Activated gamma-delta T cell treated with Interleukin-2 at 50 U/mL for 16 hours (primary cell): ENCODE measurements at places on chromosomes 2 and 18.

GRCh38 chr2:219560037-219560892 lies 11.1 kb downstream of the OBSL1 start:
- no peak for DNase-seq

DNA sequence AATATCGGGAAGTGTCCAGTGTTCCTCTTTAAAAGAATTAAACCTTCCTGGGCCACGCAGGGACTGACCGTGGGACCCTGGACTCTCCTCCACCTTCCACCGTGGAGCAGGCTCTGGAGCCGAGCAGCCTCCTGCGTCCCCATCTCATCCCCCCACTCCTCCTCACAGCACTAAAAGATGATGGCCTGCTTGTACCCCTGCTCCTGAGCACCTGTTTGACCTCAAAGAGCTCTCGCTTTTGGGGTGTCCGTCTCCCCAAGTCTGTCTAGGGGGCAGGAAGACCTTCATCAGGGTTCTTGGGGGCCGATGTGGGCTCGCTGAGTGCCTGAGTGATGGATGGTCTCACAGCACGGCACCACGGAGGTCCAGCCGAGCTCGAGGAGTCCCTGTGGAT lies 1.2 kb upstream of the SDC1 start:
- no peak for DNase-seq

DNA sequence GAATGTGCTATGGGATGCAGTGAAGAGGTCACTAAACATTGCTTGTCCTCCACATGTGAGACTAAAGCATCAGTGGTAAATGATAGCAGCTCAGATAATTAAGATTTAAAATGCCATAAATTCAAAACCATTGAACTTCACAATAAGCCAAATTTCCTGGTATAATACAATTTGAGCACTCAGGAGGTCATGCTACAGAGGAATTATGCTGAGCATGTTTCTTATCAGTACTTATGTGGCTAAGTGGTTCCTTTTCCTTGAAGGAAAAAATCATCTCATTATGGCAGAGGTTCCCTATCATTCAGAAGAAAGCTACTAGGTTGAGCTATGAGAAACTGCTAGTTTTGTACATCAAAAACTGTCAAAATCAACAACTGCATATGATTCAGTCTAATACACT lies 156.6 kb downstream of the AGPS start:
- no peak for DNase-seq

DNA sequence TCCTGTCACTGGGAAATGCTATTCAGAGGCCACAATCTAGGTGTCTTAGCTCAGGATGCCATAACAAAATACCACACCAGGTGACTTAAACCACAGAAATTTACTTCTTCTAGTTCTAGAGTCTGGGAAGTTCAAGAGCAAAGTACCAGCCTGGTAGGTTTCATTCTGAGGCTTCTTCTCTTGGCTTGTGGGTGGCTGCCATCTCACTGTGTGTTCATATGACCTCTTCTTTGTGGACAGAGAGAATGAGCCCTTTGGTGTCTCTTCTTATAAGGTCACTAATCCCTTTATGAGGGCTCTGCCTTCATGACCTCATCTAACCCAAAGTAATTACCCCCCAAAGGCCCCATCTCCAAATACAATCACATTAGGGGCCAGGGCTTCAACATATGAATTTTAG lies 57.3 kb downstream of the RHOB start:
- no peak for DNase-seq

GRCh38 chr2:132667706-132668105 lies 2.3 kb downstream of the LYPD1 start:
- DNase-seq: no peak

DNA sequence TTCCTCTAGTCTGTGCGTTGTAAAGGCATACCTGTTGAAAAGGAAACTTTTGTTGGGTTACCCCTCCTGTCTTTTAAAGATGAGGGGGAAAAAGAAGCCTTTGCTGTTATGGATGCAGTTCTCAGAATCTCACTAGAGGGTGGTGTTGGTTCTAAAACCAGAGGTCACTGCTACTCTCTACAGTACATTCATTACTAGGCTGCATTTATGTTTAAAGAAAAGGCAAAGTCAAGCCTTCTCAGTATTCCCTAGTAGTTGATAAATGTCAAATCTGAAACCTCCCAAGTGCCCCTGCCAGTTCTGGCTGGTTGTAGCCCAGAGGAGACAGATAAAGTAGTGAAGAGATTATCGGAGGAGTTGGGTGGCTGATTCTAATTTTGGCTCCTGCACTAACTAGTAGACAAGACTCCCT lies 1.4 kb upstream of the PLCL1 start:
- no peak for DNase-seq

GRCh38 chr2:191637182-191638078 lies 40.5 kb upstream of the NABP1 start:
- no peak for DNase-seq

DNA sequence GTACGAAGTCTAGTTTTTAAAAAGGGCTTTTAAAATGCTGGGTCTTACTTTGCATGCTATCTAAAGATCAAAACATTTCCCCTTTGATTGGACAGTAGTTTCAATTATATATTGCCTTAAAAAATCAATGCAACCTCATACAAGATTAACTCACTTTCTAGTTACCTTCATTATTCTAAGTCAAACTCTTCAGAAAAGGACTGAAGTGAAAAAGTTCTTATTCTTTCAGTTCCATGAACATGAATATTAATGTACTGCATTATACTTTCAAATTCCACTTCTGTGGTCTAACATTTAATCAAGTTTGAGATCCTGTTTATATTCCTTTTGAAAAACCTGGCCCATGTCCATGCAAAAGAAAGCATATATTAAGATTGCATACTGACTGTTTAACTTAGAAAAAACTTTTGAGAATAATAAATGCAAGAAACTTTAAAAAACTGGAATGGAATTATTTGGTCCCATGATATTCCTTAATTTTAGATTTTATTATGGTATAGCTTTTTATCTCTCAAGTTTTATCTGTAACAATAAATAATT lies 11.2 kb upstream of the ENOSF1 start:
- no peak for DNase-seq

- DNase-seq: no peak
These were observed 35.1 kb upstream of the NTSR2 start for GRCh38 chr2:11705063-11705462.

DNA sequence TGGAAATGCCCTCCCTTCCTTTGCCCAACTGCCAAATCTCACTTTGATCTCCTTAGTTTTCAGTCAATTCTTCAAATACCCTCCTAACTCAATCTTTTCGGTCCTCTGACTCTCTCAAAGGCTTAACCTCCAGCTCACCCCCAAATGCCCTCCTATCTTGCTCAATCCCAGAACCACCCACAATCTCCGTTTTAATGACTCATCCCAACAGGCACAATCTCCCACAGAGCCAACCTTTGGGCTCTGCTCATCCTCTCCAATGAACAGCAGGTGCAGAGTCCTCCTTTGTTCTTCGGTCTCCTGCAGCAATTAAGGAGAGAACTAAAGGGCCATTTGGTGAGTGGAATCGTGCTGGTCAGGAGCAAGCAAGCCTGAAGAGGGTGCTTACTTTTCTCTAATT lies 366.1 kb upstream of the CRIM1 start:
- no peak for DNase-seq

- no peak for DNase-seq
These were observed 49.7 kb downstream of the SPHKAP start for GRCh38 chr2:228131833-228132232.

DNA sequence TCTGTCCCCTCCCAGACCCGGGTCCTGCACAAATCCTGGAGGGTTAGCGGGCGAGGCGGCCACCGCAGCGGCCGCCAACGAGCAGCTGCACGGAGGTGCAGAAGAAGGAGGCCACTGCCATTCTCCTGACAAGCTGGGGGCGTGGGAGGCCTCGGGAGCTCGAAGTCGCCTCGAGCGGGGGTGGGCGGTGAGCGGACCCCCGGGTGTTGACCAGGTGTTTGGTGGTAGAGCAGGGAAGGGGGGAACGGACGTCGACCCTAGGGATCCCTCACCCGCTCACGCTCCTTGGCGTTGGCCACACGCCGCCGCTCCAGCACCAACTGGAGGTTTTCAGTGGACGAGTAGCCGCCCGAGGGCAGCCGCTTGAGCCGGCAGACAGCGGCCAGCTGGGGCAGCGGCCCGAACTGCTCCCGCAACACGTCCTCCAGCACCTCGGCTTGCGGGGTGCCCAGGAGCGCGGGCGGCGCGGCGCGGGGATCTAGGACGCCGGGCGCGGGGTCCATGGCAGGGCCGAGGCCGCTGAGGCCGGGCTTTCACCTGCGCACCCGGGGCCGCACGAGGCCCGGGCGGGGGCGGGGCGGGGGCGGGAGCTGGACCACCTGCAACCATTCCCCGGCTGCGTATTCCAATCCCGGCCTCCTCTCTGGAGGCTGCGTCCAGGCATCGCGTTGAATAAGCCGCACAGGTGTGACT lies at the start of gene FIGLA:
TSS of gene FIGLA (minus strand) at position 508 of the 693 bp plus-strand sequence. CDS start at position 503, 5 bp downstream.
- no peak for DNase-seq

DNA sequence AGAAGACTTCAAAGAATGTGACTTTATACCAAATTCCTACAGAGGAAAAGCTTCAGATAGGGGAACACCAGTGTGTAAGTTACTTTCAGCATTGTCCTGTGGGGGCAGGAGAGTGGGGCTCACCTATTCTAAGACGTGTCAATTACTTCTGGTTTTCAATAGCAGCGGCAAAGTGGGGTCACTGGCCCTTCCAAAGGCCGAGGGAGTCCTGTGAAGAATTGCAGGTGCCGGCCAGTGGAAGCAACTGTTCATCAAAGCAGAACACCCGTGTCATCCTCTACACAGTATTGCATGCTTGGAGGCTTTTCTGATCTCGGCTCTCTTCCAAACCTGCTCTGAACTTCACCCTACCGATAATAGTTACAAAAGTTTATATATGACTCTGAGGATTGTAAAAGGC lies 1176.5 kb upstream of the TMEFF2 start:
- no peak for DNase-seq

- no peak for DNase-seq
These were observed 462.1 kb downstream of the ERBB4 start for GRCh38 chr2:212076456-212076855.

- DNase-seq: no peak
These were observed 20.6 kb downstream of the CROCC2 start for GRCh38 chr2:240926516-240927389.

- no peak for DNase-seq
These were observed 14.1 kb downstream of the CRIM1 start for GRCh38 chr2:36369716-36370115.

DNA sequence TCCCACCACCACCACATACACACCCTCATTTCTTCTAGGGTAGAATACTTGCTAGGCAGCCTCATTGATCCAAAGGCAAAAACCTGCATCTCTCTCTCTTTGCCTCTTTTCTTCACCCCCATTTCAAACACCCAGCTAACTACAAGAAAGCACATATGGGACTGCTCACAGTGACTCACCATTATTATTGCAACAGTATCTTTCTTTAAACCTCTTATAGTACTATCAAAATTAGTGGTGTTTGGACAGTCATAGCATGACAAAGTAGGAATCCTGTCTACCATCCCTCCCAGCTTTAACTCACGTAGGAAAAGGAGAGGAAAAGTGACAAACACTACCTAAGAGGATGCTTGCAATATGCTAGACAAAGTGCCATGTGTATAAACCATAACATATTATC lies 422.5 kb upstream of the CRIM1 start:
- no peak for DNase-seq

DNA sequence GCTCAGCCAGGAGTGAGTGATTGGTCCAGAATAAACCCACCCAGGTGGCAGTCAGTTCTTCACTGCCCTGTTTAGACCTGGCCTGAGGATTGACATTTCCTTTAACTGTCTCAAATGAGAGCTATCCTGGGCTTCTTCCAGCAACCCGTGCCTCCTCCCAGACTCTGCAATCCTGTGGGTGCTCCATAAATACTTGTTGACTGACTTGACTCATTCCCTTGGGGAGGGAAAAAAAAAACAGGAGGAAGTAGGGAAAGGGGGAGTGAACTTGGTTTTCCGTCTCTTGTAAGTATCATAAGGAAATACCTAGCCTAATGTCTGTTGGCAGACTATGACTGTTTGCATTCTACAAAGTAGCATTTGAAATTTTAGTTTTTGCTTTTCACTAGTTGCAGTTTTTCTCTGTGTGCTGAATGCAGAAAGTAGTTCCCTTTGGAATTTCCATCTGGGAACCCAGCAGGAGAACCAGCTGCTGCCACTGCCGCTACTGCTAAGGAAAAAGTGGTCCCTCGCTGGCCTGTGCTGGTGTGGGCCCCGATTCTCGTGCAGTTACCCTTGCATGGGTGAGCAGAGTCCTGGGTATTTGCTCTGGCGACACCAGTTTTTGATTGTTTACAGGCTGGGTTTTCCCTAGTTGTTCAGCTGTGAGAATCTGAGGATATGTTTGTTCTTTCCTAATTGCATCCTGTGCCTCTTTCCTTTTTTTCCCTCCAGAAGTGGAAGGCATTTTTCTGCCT lies 78.8 kb downstream of the TGOLN2 start:
- no peak for DNase-seq

- no peak for DNase-seq
These were observed 13.2 kb downstream of the GALR1 start for GRCh38 chr18:77262643-77263465.

- no peak for DNase-seq
These were observed 75.0 kb upstream of the CCDC85A start for GRCh38 chr2:56108806-56109205.

DNA sequence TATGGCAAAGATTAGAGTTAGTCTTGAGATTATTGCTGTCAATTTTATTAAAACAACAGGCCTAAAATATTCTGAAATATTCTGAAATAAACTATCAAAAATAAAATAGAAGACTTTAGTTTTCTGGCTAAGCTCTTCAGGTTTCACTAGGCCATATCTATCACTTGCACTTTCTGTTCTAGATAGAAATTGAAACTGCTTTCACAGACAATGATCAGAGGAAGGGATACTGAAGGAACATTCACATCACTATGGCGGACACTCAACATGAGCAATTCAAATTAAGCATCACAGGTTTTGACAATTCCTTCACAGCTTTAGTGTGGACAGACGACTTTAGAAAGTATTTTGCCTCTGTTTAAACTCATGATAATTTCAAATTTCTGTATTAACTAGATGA lies 586.4 kb upstream of the REG3G start:
- no peak for DNase-seq

DNA sequence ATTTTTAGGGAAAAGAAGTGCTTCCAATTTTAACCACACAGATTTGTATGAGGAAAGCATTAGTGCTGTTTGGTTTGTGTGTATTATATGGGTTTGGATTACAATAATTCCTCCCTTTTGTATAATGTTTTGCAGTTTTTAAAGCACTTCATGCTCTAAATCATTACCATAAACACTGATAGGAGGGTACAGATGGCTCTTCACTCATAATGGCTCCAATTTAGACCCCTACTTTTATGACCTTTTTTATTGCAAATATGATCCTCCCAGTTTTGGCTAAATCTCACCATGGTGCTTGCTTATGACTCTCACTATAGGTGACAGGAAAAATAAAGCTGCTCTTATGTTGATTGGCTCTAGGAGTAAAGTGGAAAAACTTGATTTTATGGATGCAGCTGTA lies 23.8 kb upstream of the TMEM17 start:
- no peak for DNase-seq

GRCh38 chr2:52931660-52932059 lies 835.9 kb upstream of the CHAC2 start:
- no peak for DNase-seq
